WTC11 (cell line): ENCODE measurements at places on chromosomes 2 and 18. TPM values are rescaled to one million over a fixed set of nuclear protein-coding genes. Genes with fewer than 3 reads are reported as not detected.

The CAPN10 gene
- total RNA-seq, result 51.4 to 61.3 TPM (median 54.6 TPM) in 3 replicates

The EIF5B gene
- total RNA-seq, result 52.1 to 68.8 TPM (median 52.5 TPM) in 3 replicates

The TWSG1 gene
- 18.2 to 19.3 TPM (median 18.3 TPM) in 3 replicates for total RNA-seq

The TXNDC2 gene
- 0.09 to 0.26 TPM (median 0.14 TPM) in 3 replicates for total RNA-seq

- H3K4me1 ChIP-seq, result no peaks in the 10 kb centered on the region
- H3K4me3 ChIP-seq, result no peak overlapping the region
- no peaks in the 10 kb centered on the region for H3K36me3 ChIP-seq
These were observed 39.6 kb upstream of the STAT4 start for GRCh38 chr2:191190435-191190834.

DNA sequence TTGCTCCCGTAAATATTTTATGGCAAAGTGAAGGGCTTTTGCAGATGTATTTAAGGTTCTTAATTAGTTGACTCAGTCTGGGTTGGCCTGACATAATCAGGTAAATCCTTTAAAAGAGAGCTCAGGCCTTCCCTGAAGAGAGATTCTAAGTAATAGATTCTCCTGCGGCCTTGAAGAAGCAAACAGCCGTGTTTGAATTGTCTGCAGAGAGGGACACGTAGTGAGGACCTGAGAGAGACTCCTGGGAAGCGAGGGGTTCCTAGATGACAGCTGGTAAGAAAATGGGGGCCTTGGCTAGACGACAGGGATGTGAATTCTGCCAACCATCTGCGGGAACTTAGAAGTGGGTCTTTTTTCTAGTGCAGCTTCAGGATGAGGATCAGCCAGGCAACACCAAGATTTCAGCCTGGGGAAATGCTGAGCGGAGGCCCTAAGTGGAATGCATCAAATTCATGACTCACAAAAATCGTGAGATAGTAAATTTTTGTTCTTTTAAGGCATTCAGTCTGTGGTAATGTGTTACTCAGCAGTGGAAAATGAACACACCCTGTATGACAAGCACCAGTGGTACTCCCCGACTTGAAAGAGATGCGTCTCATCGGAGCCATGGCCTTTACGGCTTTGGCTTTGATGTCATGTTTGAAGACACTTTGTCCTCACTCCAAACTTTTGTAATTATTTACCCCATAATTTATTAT is 62.1 kb upstream of the SMIM21 start:
- H3K4me1 ChIP-seq, result no peaks in the 10 kb centered on the region; the same call in 1 of the 2 replicates
- no peaks in the 10 kb centered on the region for H3K27me3 ChIP-seq
- H3K4me3 ChIP-seq, result no peak overlapping the region
- no peak overlapping the region for H3K27ac ChIP-seq
- peaks cover 5% of the 10 kb centered on the region for H3K36me3 ChIP-seq
- DNase-seq, result no peak

GRCh38 chr2:55489467-55490062 is 30.0 kb upstream of the CFAP36 start:
- H3K27ac ChIP-seq, result peak overlapping the region; percentile 0; the same call in 1 of the 2 replicates
- H3K36me3 ChIP-seq, result no peaks in the 10 kb centered on the region
- DNase-seq, result no peak
- no peak overlapping the region for H3K4me3 ChIP-seq

- no peak overlapping the region for H3K27ac ChIP-seq
- H3K4me1 ChIP-seq, result peaks cover 18% of the 10 kb centered on the region
- no peak overlapping the region for H3K4me3 ChIP-seq
These were observed 1262.9 kb downstream of the SUCLG1 start for GRCh38 chr2:83196225-83196624.

GRCh38 chr2:102061962-102062795 is 70.4 kb downstream of the IL1R2 start:
- DNase-seq, result no peak
- H3K27ac ChIP-seq, result no peak overlapping the region
- H3K4me1 ChIP-seq, result 0 out of 2 replicates have a peak, but pooled peaks cover 6% of the 10 kb centered on the region
- H3K36me3 ChIP-seq, result no peaks in the 10 kb centered on the region

DNA sequence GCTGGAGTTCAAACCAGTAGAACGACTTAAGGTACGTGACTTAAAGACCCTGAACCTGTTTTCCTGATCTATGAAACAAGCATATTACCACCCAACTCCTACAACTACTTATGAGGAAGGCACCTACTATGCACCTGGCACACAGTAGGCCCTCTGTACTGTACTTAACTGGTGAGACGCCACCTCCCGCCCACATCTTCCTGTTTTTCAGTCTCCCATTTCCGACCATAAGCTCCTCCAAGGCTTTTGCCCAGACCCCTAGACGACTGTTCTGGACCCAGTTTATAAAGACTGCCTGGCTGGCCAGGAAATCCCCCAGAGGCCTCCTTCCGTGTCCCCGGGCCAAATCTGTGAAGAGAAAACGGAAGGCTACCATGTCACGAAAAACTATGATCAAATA is 1.5 kb downstream of the GALNT14 start:
- H3K36me3 ChIP-seq, result no peaks in the 10 kb centered on the region
- no peak overlapping the region for H3K27ac ChIP-seq
- DNase-seq, result no peak
- H3K27me3 ChIP-seq, result peaks cover 70% of the 10 kb centered on the region
